Central memory CD4-positive, alpha-beta T cell (primary cell): ENCODE measurements at places on chromosomes 2 and 18.

DNA sequence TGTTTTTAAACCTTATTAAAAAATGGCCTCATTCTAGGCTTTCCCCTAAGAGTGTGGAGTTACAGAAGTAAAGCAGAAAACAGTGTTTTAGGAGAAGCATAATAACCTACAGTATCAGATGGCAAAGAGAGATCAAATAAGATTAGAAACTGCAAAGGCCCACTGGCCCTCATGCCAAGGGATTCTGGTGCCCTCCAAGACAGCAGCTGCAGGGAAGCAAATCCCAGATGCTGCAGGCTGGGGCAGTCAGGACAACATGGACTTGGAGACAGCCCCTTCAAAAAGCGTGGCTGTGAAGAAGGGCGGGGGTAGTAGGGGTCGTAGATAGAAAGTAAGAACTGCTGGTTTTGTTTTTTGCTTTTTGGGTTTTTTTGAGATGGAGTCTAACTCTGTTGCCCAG, 28.3 kb upstream of the EPG5 start:
- DNase-seq: no peak

DNA sequence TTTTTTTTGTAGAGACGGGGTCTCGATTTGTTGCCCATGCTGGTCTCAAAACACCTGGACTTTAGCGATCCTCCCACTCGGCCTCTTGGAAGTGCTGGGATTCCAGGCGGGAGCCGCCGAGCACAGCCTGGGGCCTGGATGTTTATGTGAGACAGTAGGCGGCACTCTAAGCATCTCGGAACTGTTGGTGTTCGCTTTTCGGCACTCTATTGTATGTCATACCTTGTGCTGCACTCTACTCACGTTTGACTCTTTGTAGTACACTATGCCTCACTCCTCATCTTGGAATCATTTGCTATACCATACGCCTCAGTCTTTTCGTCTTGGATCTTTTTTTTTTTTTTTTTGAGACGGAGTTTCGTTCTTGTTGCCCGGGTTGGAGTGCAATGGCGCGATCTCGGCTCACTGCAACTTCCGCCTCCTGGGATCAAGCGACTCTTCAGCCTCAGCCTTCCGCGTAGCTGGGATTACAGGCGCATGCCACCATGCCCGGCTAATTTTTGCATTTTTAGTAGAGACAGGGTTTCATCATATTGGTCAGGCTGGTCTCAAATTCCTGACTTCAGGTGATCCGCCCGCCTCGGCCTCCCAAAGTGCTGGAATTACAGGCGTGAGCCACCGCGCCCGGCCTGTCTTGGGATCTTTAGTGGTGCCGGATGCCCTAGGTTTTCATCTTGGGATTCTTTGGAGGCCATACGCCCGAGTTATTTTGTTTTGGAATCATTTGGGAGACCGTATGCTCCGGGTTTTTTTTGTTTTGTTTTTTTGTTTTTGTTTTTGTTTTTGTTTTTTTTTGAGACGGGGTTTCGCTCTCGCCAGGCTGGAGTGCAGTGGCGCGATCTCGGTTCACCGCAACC, 24.2 kb upstream of the ZDBF2 start:
- DNase-seq: no peak

- no peak for DNase-seq
Measured at GRCh38 chr2:132627536-132627935, 42.5 kb downstream of the LYPD1 start.

DNA sequence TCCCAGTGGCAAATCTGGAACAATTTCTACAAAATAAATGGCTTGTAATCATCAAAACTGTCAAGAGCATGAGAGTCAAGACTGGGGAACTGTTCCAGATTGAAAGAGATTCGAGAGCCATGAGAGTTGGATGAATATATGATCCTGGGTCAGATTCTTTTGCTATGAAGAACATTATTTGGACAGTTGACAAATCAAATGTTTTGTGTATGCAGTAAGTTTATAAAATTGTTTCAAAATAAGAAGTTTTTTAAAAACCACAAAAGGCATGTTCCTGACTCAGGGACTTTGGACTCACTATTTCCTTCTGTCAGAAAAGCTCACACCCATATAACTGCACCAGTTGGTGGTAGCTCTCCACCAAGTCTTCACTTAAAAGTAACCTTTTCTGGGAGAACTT, 38.5 kb downstream of the ROCK2 start:
- DNase-seq: no peak

- DNase-seq: no peak
Measured at GRCh38 chr2:239833269-239834109, 191.7 kb downstream of the NDUFA10 start.

- DNase-seq: no peak
Measured at GRCh38 chr18:2672872-2673271, 17.3 kb downstream of the SMCHD1 start.

DNA sequence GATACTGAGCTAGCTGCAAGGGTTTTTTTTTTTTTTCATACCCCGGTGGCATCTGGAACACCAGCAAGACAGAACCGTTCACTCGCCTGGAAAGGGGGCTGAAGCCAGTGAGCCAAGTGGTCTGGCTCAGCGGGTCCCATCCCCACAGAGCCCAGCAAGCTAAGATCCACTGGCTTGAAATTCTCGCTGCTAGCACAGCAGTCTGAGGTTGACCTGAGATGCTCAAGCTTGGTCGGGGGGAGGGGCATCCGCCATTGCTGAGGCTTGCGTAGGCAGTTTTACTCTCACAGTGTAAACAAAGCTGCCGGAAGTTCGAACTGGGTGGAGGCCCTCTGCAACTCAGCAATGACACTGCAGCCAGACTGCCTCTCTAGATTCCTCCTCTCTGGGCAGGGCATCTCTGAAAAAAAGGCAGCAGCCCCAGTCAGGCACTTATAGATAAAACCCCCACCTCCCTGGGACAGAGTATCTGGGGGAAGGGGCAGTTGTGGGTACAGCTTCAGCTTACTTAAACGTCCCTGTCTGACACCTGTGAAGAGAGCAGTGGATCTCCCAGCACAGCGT, 5.1 kb upstream of the MIB1 start:
- DNase-seq: peak; percentile 76

GRCh38 chr2:188322569-188323551, 31.2 kb downstream of the GULP1 start:
- no peak for DNase-seq

DNA sequence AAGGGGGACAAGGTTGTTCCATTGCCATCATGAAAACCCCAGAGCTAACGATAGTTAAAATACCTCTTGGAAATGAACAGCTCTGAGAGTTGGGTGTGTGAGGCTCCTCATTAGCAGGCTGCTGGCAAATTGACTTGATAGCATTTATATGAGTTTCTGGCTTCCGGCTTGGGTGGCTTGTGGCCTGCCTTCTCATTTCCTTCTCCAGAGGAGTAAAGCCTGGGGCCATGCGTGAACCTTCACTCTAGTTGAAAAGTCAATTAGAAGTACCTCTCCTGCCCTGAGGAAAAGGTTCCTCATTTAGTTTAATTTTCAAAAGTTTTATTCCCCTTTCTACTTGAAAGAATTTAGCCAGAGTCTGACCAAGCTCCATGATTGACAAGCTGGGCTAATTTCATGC, 67.1 kb downstream of the MGAT5 start:
- peak; percentile 36 for DNase-seq

DNA sequence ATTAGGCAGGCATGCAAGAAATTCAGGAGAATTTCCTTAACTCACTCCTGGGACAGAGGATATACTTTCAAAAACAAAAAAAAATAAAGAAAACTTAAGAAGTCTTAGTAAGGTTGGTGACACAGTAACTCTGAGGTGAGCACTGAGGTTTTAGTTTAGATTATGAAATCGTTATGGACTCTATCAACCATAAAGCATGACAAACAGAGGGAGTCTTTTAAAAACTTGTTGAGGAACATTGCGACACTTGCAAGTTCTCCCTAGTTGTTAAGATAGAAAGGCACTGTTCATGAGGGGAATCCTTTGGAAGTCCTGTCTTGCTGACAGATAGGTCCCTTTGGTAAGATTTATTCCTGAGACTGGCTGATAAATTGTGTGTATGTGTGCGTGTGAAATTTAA, 194.3 kb upstream of the ERBB4 start:
- no peak for DNase-seq

GRCh38 chr2:239292531-239292930, 108.3 kb downstream of the HDAC4 start:
- DNase-seq: no peak

DNA sequence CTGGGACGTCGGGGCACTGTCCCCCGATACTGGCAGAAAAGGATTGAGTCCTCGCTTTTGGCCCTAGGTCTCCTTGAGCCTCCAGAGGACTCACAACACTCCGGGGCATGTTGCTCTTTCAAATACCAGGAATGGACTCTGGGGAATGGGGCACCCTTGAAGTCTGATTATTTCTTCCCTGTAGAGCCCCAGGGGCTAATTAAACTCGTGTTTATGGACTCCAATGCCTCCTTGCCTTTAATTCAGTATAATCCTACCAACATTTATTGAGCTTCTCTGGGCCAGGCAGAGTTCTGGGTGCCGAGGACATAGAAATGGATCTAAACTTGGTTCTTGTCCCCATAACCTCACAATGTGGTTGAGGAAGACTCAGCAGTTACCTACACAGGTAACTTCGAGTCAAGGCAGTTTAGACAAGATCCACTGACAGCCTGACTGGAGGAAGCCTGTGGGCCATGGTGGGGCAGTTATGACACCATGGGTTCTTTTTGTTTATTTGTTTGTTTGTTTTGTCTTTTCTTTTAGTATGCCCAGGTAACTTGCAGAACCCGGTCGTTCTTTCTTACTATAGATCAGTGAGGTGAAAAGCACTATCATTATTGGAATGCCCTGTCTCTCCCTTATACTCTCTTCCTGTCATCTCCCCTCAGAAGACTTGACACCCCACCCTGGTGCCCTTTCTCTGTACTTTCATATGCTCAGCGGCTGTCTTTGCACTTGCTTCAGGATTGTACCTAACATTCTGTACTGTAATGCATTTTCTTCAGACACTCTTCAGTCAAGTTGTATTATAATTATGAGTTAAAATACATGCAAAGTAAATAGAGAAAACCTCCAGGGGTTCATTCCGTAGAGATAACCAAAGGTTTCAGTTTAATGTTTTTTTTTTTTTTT, 3.2 kb downstream of the CFLAR start:
- no peak for DNase-seq

GRCh38 chr2:220081171-220081570, 453.7 kb downstream of the SLC4A3 start:
- no peak for DNase-seq

GRCh38 chr18:46461993-46462392, 195.0 kb downstream of the LOXHD1 start:
- DNase-seq: no peak

GRCh38 chr2:170282851-170283250, 104.9 kb downstream of the MYO3B start:
- DNase-seq: no peak

- DNase-seq: no peak
Measured at GRCh38 chr18:43043626-43044025, 71.9 kb downstream of the RIT2 start.

- no peak for DNase-seq
Measured at GRCh38 chr2:129011466-129012061, 692.9 kb upstream of the HS6ST1 start.

DNA sequence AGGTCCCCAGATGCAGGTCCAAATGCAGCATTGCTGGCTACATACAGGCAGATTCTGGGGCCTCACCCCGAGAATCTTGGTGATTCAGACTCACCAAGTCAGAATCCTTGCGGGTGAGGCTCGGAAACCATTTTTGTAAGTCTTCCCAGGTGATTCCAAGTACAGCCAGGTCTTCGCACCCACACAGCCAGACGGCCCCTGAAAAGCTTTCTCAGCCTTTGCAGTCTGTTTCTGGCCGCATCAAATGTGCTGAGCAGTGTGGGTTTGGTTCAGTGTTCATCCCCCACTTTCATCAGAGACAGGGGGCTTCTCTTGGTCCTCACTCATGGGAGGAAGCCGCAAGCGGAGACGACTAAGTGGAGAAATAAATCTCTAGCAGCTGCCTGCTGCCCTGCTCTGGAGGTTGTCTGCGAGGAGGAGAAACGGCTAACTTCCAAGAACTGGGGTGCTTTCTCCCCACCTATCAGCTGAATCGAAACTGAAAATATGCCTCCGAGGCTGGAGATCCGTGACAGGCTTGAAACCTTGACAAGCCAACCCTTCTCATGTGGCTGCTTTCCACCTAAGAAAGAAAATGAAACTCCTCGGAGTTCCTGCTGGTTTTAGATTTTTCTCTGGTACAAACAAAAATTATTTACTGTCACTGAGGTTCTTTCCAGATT, 8.9 kb upstream of the TMEM185B start:
- DNase-seq: peak; percentile 77

GRCh38 chr18:49368876-49369440, 91.5 kb downstream of the DYM start:
- DNase-seq: no peak

GRCh38 chr2:112010751-112011150, 44.3 kb upstream of the TMEM87B start:
- DNase-seq: no peak

GRCh38 chr2:240480834-240481623, 45.6 kb downstream of the GPC1 start:
- DNase-seq: no peak

- DNase-seq: no peak
Measured at GRCh38 chr2:60649721-60650120, 96.3 kb upstream of the BCL11A start.

GRCh38 chr2:216905649-216906329, 45.9 kb upstream of the TNP1 start:
- DNase-seq: no peak

GRCh38 chr2:135004005-135004746, 43.1 kb downstream of the MAP3K19 start:
- peak; percentile 50 for DNase-seq

GRCh38 chr2:135960656-135961551, 24.5 kb downstream of the DARS1 start:
- DNase-seq: peak; percentile 33

GRCh38 chr18:56789004-56789888, 138.1 kb downstream of the WDR7 start:
- DNase-seq: no peak

DNA sequence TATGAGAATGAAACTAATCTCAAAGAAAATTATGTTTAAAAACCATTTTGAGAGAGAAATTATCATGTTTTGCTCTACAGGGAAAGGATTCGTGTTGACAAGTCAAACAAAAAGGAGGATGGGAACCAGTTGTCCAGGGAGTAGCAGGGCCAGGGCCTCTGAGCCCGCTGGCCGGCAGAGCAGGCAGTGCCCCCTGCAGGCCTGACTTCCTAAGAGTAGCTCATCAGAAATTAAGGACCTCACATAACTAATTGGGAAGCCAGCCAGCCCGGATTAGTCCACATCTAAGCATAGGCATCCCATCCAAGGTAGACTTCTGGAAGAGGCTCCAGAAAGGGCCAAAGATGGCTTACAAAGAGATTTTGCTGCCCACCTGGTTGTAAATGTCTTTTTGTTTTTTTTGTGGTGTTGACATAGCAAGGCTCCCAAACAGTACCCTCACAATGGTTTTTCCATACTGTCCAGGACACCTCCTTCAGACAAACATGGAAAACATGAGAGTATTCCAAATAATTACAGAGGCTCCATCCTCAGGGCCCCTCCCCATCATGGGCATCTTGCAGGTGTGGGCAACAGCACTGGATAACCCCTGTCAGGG, 241.2 kb upstream of the TANK start:
- DNase-seq: peak; percentile 5
